Stimulated activated CD4-positive, alpha-beta T cell treated with anti-CD3 and anti-CD28 coated beads, Interleukin-1b, Interleukin-23, amount 100 ng/mL, for 24 hours (primary cell): ENCODE measurements at places on chromosomes 16 and 17.
A peak's percentile ranks its signal among the peaks of the same experiment; 100 is the strongest.

- DNase-seq, result no peak
Measured at GRCh38 chr16:87661561-87661960, 59.3 kb downstream of the JPH3 start.

DNA sequence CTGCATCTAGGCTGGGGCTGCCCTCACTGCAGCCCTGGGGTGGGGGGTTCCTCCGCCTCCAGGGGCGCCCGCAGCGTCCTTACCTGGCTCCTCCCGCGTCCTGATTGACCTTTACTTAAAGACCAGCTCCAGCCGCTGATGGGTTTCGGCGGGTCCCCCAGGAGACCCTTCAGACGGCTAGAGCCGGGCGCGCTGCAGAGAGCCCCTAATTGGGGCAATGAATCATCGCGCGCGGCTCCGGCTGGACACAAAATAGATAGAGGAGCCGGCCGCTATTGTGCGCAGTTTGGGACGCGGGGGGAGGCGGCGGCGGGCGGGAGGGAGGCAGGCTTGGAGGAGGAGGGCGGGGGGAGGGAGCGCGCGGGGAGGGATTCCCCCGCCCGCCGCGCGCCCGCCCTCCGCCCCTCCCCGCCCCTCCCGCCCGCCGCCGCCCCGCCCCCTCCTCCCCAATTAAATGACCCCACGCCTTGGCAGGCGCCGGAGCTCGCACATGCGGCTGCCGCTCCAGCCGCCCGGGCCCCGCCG is 56.5 kb upstream of the CIBAR2 start:
- DNase-seq, result no peak

DNA sequence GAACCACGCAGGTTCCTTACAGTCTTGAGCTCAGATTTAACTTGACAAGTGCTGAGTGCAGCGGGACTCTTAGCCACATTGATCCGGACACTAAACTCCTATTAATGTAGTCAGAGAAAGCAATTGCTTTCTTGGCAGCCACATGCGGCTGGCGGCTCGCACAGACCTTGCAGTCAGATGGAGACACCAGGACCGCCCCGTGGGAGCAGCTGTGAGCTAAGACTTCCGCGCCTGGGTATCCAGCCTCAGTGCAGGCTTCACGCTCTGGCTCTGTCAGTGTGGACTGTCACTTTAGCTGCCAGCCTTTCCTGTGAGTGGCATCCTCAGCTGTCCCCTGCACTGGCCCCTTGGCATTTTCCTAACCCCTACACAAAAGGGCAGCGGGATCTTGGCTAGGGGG is 80.9 kb upstream of the NLRP1 start:
- DNase-seq, result no peak

DNA sequence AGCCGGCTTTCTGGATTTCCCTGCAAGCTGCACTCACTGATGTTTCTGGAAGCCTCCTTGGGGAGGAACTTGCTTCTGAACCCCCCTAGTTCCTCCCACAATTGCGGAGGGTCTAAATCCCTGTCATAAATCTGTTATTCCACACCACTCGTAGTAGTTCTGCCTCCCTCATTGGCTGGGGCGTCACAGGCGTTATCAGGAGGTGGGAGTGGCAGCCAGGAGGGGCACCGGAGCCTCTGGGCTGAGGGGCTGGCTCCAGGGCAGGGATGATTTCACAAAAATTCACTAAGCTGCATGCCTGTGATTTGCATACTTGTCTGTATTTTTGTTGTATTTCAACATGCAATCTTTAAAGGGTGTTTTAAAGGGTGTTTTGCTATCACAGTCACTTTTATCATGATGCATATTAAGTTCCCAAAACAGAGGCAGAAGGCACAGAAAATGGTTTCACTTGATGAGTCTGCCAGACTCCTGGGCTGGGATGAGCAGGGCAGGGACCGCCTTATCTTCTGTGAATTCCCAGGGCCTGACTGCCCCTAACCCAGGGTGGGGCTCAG is 176.2 kb upstream of the FOXF1 start:
- DNase-seq, result no peak

DNA sequence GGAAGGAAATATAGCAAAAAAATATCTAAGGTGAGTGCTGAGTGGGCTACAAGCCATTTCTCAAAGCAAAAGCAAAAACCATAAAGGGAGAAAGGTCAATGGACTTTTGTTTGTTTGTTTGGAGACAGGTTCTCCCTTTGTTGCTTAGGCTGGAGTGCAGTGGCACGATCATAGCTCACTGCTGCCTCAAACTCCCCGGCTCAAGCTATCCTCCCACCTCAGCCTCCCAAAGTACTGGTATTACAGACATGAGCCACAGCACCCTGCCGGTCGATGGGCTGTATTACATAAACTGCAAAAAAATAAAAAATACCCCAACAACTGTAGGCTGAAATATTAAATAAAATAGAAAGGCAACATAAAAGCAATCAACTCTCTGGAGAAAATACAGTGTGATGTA is 3.5 kb upstream of the RBBP6 start:
- no peak for DNase-seq

GRCh38 chr16:11514283-11514682 is 72.4 kb downstream of the LITAF start:
- DNase-seq, result no peak

- DNase-seq, result no peak
Measured at GRCh38 chr16:71826533-71827017, 17.9 kb upstream of the AP1G1 start.

- DNase-seq, result peak; percentile 4
Measured at GRCh38 chr17:52383493-52384100, 225.1 kb upstream of the CA10 start.

DNA sequence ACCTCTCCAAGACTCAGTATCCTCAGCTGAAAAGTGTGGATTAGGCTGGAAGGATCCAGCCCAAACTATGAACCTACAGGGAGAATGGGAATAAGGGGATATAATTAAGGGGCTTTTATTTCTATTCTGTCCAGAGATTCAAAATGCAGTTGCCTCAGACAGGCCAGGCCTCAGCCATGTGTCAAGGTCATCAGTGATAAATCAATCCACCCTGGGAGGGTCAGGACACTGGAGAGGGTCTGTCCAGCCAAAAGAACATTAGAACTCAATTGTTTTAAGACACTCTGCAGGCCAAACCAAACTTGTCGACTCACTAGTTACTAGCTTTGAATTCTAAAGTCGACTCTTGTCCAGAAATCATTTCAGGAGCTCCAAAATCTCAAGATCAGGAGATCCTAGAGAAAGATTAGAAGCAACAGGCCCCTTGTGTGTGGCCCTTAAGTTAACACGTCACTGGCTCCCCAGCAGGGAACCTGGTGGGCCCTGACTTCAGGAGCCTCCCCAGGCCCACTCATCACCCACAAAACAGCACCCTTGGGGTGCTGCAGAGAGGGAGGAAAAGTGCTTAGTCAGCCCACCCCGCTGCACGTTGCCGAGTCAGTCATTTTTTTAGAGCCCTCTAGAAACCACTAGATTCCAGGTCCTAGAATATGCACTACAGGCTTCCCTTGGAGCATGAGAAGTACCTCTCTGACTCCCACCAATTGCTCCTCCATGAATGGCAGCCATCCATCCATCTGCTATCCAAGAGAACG is 156.8 kb downstream of the XYLT1 start:
- DNase-seq, result no peak

DNA sequence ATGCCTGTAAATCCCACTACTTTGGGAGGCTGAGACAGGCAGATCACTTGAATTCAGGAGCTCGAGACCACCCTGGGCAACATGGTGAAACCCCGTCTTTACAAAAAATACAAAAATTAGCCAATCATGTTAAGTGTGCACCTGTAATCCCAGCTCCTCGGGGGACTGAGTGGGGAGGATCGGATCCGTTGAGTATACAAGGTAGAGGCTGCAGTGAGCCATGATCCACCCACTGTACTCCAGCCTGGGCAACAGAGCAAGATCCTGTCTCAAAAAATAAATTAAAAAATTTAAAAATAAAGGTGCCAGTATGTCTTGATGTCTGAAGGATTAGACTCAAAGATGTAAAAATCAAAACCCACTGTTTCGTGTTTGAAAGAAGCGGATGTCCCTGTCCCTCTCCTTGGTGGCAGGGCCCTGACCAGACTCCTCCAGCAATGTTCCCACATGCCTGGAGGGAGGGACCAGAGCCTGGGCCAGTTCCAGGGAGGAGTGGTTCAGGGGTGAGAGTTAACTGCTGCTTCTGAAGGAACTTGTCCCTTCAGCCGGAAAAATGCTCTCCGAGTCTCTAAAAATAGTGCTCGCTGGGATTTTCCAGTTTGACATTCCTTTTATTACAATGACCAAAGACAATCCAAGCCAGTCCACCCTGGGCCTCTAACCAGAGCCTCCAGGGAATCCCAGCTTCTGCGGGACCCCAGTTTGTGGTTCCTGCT is 9.4 kb upstream of the CMTM4 start:
- no peak for DNase-seq

DNA sequence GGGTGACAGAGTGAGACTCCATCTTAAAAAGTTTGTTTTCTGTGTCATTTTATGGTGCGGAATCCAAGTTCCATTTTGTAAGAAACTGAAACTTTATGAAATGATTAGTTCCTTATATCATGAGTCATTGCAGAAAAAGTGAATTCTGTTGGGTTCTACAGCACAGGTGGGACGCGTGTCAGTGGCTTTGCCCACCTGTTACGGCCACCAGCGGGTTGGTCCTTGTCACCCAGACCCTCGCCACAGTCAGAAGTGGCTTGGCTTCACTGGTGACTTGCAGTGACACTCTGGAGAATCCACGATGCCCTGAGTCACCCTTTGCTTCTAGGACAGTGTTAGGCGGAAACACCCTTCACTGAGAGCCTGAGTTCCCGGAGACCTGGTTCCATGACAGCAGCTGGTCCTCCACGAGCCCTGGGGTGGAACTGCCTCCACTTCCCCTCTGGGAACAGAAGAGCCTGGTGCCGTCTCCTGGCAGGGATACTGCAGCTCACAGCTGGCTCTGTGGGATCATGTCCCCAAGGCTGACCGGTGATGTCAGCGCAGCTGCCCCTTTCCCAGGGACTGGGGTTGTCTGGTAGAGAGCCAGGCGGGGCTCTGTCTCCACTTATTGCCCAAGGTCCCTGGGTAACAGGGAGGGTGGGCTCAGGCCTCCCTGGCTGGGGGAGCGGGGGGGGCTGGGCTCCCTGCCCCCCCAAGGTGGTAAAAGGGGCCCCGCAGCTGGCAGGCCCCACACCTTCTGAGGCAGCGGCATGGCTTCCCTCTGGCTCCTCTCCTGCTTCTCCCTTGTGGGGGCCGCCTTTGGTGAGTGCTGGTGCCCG is at the start of gene CTRB1:
CTRB1 (plus strand) TSS at position 733 of the 821 bp plus-strand sequence; CDS start at position 753, 20 bp downstream.
- DNase-seq, result no peak

DNA sequence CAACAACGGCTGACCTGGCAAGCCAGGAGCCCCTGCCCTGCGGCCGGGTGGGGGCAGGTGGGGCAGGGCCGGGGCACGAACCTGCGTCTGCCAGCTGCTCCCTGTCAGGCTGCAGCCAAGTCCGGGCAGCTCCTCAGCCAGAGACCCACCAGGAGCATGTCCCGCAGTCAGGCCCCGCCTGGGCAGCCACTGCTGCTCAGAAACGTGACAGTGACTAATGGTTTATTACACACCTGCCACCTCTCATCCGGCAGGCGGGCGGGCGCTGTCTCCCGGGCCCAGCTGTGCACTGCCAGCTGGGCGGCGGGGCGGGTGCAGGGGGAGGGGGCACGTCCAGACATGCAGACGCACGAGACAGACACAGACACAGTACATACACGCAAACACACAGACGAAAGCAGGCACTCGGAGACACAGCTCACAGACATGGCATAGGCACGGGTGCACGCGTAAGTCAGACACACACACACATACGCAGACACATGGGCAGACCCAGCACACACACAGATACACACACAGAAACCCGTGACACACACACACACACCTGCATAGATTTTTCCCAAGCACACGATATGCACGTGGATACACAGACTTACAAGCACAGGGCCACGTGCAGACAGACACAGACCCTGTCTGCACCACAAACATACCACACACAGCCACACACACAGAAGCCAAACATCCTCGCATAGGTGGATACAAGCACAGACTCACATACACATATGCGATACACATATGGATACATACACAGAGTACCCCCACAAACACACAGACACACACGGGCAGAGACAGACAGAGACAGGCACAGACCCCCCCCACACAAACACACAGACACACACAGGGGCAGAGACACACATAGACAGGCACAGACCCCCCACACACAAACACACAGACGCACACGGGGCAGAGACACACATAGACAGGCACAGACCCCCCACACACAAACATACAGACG is 248.3 kb upstream of the CIBAR2 start:
- no peak for DNase-seq

GRCh38 chr17:35540589-35541404 is 3.3 kb upstream of the SLFN12L start:
- DNase-seq, result peak; percentile 22
